ENCODE measurements at places on chromosomes 1 and 21. TPM values are rescaled to one million over a fixed set of nuclear protein-coding genes. Genes with fewer than 3 reads are reported as not detected.
A peak's percentile ranks its signal among the peaks of the same experiment; 100 is the strongest.

DNA sequence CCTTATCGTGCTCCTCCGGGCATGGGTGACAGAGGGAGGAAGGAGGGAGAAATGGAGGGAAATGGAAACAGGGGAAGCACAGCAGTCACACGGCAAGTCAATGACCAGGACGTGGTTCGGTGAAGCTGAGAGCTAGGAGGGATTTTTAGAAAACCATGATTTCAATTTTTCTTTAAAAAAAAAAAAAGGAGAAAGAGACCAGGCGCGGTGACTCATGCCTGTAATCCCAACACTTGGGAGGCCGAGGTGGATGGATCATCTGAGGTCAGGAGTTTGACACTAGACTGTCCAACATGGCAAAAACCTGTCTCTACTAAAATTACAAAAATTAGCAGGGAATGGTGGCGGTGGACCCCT, 776 bp upstream of the TNFRSF9 start:
- peaks cover 2% of the 10 kb centered on the region for H3K4me1 ChIP-seq
- H3K27me3 ChIP-seq, result no peaks in the 10 kb centered on the region

DNA sequence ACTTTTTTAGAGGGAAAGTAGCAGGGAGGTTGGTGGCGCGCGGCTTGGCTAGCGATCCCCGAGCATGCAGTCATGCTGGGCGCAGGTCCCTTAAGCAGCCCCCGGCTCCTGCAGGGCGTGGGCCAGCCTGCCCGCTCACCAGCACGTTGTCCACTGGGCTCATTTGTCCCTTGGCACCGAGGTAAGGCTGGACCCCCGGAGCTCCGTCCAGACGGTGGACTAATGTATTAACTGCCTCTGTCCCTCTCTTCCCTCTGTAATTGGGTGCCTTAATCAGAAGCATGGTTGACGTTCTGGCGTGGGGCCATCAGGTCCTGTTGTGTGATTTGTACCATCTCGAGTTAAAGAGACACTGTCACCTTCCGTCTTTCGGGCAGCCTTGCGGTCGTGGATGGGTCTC, 17.7 kb downstream of the TMEM201 start:
- H3K27me3 ChIP-seq, result no peaks in the 10 kb centered on the region
- H3K4me3 ChIP-seq, result no peak overlapping the region
- DNase-seq, result no peak
- H3K4me1 ChIP-seq, result no peaks in the 10 kb centered on the region
- no peak overlapping the region for H3K27ac ChIP-seq

KDF1 gene
- 23.8 TPM for polyA plus RNA-seq

SPATA6 gene
- 2.7 TPM for polyA plus RNA-seq

- no peaks in the 10 kb centered on the region for H3K36me3 ChIP-seq
- no peak for DNase-seq
- H3K27me3 ChIP-seq, result no peaks in the 10 kb centered on the region
- no peak overlapping the region for H3K4me3 ChIP-seq
- H3K27ac ChIP-seq, result no peak overlapping the region
Measured at GRCh38 chr1:184595596-184595995, 159.1 kb downstream of the EDEM3 start.

- H3K27ac ChIP-seq, result no peak overlapping the region
- no peak overlapping the region for H3K4me3 ChIP-seq
Measured at GRCh38 chr1:157124855-157125254, 13.3 kb downstream of the ETV3 start.

DNA sequence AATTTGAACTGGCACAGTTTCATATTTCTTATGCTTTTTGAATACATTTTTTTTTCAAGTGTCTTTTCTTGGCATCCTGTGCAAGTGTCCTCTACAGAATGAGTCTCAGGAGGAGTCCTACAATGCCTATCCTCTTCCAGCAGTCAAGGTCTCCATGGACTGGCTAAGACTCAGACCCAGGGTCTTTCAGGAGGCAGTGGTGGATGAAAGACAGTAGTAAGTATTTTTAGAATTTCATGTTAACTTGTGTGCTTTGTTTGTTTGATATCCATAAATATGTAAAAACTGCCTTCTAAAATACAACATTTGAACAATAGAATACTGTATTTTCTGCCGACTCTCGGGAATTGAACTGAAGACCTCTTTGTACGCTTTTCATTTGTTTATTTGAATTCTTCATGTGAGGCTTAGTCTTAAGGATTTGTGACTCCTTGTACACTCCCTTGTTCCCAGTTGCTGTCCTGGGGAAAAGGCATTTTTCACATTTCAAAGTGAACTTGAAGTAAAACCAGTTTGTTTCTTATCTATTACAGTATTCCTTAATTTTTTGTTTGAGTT, 56.6 kb downstream of the NCF2 start:
- no peak for DNase-seq
- no peak overlapping the region for H3K4me3 ChIP-seq
- no peak overlapping the region for H3K27ac ChIP-seq

DNA sequence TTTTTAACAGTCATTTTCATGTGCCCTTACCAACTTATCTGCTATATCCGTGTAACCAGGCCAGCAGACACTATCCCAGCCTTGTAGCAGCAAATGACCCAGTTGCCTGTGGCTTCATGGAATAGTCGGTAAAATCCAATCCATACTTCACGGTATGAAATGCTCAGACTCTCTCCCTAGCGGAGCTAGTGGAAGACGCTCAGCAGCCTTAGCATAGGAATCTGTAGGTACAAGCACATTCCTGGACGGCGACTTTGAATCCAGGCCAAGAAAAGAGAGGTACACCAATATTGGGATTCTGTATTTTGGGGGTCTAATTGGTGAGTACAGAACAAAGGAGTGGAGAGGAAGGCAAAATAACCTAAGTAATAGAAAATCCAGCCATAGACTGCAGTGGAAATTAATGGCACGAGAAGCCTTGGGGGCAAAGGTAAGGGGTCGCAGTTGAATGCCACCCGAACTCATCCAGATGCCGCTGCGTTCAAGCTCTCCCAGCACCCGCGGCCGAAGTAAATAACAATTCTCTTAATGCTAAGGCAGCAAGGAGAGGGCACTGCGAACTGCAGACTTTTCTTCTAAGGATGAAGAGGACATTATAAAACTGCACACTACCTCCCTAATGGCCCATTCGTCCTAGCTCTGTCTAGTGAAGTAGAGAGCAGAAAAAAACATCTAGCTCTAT, 17.7 kb upstream of the TBX15 start:
- H3K4me1 ChIP-seq, result no peaks in the 10 kb centered on the region
- no peaks in the 10 kb centered on the region for H3K36me3 ChIP-seq
- peaks cover 84% of the 10 kb centered on the region for H3K27me3 ChIP-seq
- H3K27ac ChIP-seq, result no peak overlapping the region
- no peak for DNase-seq

OR6N1 gene
- polyA plus RNA-seq, result not detected

- DNase-seq, result no peak
- no peaks in the 10 kb centered on the region for H3K36me3 ChIP-seq
- H3K4me3 ChIP-seq, result no peak overlapping the region
Measured at GRCh38 chr1:4733446-4734177, 79.2 kb downstream of the AJAP1 start.

GRCh38 chr1:148318123-148318903, 164.8 kb downstream of the PPIAL4G start:
- no peaks in the 10 kb centered on the region for H3K27me3 ChIP-seq
- H3K36me3 ChIP-seq, result no peaks in the 10 kb centered on the region
- no peak overlapping the region for H3K27ac ChIP-seq
- no peak overlapping the region for H3K4me3 ChIP-seq
- DNase-seq, result peak; percentile 41

PTPRC gene
- 6.8 TPM for polyA plus RNA-seq

KRTAP10-6 gene
- not detected for polyA plus RNA-seq

- DNase-seq, result no peak
- no peak overlapping the region for H3K27ac ChIP-seq
- no peaks in the 10 kb centered on the region for H3K4me1 ChIP-seq
- H3K27me3 ChIP-seq, result no peaks in the 10 kb centered on the region
Measured at GRCh38 chr1:181739214-181739613, 255.9 kb downstream of the CACNA1E start.

- H3K4me1 ChIP-seq, result no peaks in the 10 kb centered on the region
- no peaks in the 10 kb centered on the region for H3K27me3 ChIP-seq
- H3K36me3 ChIP-seq, result no peaks in the 10 kb centered on the region
- no peak for DNase-seq
- no peak overlapping the region for H3K4me3 ChIP-seq
Measured at GRCh38 chr1:96358057-96358456, 363.5 kb upstream of the PTBP2 start.

ZNF672 gene
- 20.8 TPM for polyA plus RNA-seq

- no peak for DNase-seq
- H3K27ac ChIP-seq, result no peak overlapping the region
- H3K27me3 ChIP-seq, result no peaks in the 10 kb centered on the region
- no peak overlapping the region for H3K4me3 ChIP-seq
- H3K36me3 ChIP-seq, result no peaks in the 10 kb centered on the region
- H3K4me1 ChIP-seq, result no peaks in the 10 kb centered on the region
Measured at GRCh38 chr1:91057784-91058183, 35.9 kb upstream of the ZNF644 start.

DNA sequence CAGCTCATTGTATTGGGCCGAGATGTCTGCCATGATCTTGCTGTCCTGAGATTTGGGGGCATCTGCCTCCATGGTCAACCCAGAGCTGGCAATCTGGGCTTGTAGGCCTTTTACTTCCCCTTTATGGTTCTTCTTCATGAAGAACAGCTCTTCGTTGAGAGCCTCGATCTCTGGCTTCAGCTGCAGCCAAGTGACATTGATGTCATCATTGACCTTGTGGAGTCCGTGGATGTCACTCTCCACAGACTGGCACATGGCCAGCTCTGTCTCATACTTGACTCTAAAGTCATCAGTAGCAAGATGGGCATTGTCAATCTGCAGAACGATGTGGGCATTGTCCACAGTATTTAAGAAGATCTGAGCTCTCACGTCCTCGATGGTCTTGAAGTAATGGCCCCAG, 29.2 kb downstream of the RAP1A start:
- H3K4me1 ChIP-seq, result peaks cover 3% of the 10 kb centered on the region
- no peak overlapping the region for H3K4me3 ChIP-seq
- no peaks in the 10 kb centered on the region for H3K36me3 ChIP-seq
- no peak overlapping the region for H3K27ac ChIP-seq

LCE2B gene
- polyA plus RNA-seq, result not detected

ARMH1 gene
- polyA plus RNA-seq, result 2.1 TPM

DNA sequence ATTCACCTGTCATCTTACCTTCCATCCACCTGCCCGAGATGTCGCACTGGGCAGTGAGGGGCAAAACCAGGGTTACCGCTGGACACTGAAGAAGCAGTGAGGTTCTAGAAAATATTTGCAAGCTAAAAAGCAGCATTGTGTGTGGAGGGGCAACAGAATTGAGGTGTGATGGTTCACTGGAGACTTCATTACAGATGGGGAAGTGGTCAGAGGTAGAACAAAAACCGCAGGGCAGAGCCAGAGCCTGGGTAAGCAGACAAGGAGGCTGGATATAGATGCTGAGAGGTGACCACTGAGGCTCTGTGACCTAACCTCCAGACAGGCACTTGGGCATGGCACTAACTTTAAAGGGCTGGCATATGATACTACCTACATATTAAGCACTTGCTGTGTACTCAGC, 363.9 kb upstream of the PROX1 start:
- H3K27me3 ChIP-seq, result no peaks in the 10 kb centered on the region
- H3K4me3 ChIP-seq, result no peak overlapping the region
- no peaks in the 10 kb centered on the region for H3K36me3 ChIP-seq

DNA sequence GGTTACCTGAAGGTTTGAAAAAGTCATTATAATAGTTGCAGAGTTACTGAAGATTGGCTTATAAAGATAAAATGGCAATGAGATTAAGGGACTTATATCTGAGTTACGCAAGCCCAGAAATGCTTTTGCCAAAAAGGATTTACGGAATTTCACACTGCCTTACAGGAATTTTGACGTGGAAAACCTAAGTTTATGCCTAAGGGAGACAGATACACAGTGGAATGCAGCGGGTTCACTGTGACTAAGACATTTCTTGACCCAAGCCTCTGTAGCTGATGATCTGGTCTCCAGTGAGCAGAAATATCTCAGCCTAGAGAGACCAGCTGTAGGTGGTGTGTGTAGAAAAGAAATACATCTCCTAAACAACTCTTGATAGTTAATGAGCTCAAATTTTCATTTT, 10.1 kb upstream of the EXO1 start:
- H3K36me3 ChIP-seq, result no peaks in the 10 kb centered on the region
- no peak for DNase-seq
- no peaks in the 10 kb centered on the region for H3K4me1 ChIP-seq
- H3K27ac ChIP-seq, result no peak overlapping the region
- H3K27me3 ChIP-seq, result no peaks in the 10 kb centered on the region

DNA sequence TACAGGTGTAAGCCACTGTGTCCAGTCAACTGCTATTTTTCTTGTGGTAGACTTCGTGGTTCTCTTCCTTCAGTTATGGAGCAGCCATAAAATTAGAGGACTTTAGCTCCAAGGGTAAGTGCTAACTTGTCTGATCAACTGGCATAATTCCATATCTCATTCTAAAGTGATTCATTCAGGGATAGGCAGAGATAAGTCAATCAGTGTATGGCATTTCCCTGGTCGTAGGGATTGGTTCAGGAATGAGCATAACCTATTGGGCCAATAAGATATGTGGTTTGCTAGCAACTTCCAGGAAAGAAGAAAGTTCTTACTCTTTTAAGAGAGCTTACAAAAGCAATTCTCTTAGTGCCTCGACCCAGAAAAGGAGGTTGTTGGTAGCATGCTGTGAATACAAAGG, 4.7 kb upstream of the ZSWIM5 start:
- no peak overlapping the region for H3K4me3 ChIP-seq
- peak; percentile 97 for DNase-seq
- no peaks in the 10 kb centered on the region for H3K27me3 ChIP-seq
- no peaks in the 10 kb centered on the region for H3K36me3 ChIP-seq
- peaks cover 4% of the 10 kb centered on the region for H3K4me1 ChIP-seq

OLFM3 gene
- polyA plus RNA-seq, result not detected

- H3K4me3 ChIP-seq, result no peak overlapping the region
- no peaks in the 10 kb centered on the region for H3K36me3 ChIP-seq
- H3K27ac ChIP-seq, result no peak overlapping the region
- H3K27me3 ChIP-seq, result no peaks in the 10 kb centered on the region
- no peaks in the 10 kb centered on the region for H3K4me1 ChIP-seq
Measured at GRCh38 chr1:68973459-68974244, 476.8 kb upstream of the DEPDC1 start.

DNA sequence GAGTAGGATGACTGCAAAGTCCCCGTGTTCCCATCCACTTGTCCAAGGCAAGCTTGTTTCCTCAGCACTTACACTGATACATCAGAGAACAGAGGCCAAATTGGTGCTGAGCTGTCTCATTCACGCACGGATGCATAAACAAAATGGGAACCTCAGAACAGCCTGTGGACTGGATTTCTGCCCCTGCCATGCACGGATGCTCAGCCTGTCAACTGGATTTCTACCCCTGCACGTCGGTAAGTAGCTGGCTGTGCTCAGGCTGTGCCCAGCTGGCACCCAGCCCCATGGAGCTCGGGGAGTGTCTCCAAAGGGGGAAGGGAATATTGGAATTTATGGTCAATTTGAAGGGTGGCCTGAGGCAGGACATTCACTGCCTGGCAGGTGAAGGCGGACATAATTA, 40.8 kb upstream of the TMPRSS2 start:
- DNase-seq, result no peak
- no peaks in the 10 kb centered on the region for H3K27me3 ChIP-seq
- no peaks in the 10 kb centered on the region for H3K36me3 ChIP-seq
- H3K27ac ChIP-seq, result no peak overlapping the region
- no peak overlapping the region for H3K4me3 ChIP-seq
